NK-92 treated with Interleukin-12 subunit alpha and Interleukin-12 subunit beta, amount 100 ng/mL, for 24 hours (cell line): ENCODE measurements at places on chromosomes 13 and 19.

DNA sequence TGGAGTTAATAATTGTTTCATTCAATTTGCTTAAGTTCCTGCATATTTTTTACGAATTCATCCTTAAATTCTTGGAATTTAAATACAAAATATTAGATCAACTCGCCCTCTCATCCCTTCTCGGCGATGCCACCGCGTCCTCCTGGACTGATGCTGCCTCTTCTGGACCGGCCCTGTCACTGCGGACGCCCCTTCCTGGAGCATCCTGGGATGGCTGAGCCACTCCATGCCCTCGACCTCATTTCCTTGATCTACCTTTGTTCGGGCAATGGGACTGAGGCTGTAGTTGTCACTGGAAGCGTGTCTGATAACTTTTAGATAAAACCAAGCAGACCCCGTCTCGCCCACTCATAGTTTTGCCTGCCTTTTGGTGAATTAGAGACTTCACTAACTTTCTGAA lies 283.7 kb downstream of the TEX29 start:
- DNase-seq: no peak

- DNase-seq: no peak
Observed at GRCh38 chr13:84393981-84394625, 511.8 kb upstream of the SLITRK1 start.

- no peak for DNase-seq
Observed at GRCh38 chr13:29125934-29126424, 305.8 kb downstream of the MTUS2 start.

DNA sequence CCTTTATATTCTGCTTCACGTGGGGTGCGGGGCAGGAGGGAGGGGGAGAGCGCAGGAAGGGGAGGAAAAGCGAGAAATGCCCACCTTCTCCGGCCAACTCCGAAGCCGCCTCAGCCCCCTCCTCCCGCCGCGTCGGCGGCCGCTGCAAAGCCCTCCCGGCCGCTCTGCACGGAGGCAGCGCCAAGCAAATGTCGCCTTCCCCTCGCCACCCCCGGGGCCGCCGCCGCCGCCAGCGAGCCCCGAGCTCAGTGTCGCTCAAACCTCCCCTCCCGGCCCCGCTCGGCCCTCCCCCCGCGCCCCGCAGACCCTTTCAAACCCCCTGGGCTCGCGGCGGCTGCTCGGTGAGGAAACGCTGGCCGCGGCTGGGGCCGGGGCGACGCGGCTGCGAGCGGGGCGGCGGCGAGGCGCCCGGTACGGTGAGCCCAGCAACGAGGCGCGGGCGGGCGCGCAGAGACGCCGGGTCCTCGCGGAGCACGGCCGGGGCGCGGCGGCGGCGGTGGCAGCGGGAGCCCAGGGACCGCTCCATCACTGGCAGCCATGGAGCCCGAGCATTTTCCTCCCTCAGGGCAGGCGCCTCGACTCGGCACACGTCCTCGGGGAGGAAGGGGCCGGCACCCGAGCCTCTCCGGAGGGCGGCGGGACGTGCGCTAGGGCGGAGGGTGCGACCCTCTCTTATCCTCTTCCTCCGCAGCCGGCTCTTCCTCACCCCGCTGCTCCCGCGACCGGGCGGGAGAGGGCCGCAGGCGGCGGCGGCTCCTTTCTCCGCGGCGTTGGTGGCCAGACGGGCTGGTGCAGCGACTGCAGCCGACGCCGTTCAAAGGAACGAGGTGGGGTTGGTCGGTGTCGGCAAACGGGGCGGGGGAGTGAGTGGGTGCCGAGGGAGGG lies 463 bp upstream of the TSC22D1 start:
- no peak for DNase-seq

DNA sequence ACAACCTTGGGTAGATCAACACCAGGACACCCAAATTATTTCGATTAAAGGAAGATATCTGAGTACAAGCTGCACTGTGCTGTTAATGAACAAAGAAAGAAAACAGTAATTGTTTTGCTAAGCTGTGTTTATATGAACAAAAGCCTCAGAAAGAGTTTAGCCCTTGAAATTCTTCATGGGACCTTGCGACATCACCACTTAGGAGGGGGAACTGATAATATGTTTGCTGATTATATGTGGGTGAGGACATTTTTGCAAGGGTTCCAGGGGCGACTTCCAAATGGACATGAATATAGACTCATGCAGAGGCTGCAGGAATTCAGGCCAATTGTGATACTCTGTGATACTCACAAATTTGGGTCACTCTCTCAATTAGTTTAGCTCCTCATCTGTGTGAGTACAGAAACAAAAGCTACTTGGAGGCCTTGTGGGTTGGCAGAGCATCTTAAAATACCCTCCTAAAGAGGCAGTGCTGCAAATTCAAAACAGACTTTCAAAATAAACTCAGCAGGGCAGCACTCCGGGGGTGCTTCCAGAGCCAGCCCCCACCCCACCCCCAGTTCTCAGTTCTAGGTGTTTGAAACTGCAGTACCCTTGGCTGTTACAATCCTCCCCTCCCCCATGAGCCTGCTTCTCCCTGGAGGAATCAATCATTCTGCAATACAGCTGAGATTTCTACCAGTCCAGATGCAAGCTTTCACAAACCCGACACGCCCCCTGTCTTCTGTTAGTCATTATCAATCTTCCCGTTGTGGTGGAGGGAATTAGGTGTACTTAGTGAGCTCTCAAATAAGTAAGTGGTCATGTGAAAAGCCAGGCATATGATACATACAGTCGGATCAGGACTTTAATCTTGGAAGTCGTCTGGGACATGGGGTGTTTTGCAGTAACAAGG lies 97.0 kb upstream of the MBNL2 start:
- no peak for DNase-seq

DNA sequence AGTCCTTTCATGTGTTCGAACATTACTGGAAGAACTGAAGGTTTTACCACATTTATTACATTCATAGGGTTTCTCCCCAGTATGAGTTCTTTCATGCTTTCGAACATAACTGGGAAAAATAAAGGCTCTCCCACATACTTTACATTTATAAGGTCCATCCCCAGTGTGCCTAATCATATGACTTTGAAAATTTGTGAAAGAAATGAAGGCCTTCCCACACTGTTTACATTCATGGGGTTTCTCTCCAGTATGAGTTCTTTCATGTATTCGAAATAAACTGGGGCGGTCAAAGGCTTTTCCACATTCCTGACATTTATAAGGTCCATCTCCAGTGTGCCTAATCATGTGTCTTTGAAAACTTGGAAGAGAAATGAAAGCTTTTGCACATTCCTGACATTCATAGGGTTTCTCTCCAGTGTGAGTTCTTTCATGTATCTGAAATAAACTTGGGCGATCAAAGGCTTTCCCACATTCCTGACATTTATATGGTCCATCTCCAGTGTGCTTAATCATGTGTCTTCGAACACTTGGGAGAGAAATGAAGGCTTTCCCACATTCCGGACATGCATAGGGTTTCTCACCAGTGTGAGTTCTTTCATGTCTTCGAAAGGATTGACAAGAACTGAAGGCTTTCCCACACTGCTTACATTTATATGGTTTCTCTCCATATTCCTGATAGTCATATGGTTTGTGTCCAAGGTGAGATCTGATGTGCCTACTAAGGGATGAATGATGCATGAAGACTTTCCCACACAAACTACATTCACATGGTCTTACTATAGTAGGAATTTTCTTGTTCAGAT lies 24.0 kb downstream of the ZNF564 start:
- no peak for DNase-seq

DNA sequence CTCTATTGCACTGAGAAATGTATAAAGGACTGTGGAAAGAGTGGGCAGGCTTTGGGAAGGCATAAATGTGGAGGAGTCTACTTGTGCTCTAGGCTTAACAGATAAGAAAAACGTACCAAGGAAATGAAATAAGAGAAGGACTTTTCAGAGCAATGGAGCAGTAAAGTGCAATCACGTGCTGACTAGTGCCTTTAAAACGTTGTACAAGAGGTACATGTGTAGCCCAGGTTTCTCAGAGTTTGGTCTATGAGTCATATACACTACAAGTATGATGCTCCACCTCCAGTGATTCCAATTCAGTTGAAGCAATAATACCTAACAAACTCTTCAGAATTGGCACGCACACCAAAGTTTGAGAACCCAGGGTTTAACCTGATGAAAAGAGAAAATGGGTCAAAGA lies 13.4 kb upstream of the FNDC3A start:
- no peak for DNase-seq

DNA sequence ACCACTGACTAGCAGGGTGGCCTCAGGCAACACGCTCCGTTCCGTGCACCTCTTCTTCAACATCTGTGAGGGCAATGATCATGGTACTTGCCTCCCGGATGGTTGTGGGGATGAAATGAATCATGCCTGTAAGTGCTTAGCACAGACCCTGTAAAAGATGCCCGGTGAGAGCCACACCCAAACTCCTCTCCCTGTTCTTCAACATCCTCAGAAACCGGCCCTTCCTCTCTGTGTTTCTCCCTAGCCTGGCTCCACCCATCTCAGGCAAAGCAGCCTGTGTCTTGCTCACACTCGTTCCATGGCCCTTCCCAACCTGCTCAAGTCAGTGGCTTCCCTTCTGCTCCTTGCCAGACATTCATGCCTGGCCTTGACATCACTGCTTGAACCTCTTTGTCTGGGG lies 5.8 kb upstream of the DMKN start:
- DNase-seq: no peak

- no peak for DNase-seq
Observed at GRCh38 chr13:100880166-100880565, 205.6 kb upstream of the TMTC4 start.

- DNase-seq: no peak
Observed at GRCh38 chr13:45332831-45333219, 8.2 kb downstream of the TPT1 start.

GRCh38 chr13:99078017-99078771 lies 100.3 kb upstream of the DOCK9 start:
- no peak for DNase-seq

- DNase-seq: no peak
Observed at GRCh38 chr19:44499559-44499958, 763 bp downstream of the ZNF180 start.

GRCh38 chr13:23612731-23613130 lies 42.5 kb downstream of the TNFRSF19 start:
- DNase-seq: no peak

DNA sequence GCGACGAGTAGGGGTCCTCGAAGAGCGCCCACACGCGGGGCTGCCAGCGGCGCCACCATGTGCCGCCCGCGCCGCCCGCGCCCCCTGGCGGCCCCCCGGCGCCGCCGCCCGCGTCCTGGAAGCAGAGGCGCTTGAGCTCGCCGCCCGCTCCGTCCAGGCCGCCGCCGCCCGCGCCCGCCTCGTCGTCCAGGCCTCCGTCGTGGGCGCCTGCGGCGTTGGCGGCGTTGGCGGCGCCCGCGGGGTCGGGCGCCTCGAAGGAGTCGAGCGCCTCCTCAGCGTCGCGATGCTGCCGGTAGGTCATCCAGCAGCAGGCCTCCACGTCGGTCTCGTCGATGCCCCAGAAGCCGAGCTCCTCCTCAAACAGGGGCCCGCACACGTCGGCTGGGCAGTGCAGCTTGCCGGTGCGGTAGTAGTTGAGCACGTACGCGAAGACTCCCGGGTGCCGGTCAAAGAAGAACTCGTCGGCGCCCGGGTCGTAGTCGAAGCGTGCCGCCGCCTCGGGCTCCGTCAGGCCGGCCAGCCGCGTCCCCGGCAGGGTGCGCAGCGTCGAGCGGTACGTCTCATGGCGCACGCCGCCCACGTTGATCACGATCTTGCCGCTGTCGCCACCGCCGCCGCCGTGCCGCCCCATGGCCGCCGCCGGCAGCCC lies 829 bp downstream of the KCNC3 start:
- no peak for DNase-seq

- no peak for DNase-seq
Observed at GRCh38 chr13:112985803-112986408, 16.9 kb downstream of the MCF2L start.

- DNase-seq: no peak
Observed at GRCh38 chr19:31329819-31330218, 19.4 kb downstream of the TSHZ3 start.

DNA sequence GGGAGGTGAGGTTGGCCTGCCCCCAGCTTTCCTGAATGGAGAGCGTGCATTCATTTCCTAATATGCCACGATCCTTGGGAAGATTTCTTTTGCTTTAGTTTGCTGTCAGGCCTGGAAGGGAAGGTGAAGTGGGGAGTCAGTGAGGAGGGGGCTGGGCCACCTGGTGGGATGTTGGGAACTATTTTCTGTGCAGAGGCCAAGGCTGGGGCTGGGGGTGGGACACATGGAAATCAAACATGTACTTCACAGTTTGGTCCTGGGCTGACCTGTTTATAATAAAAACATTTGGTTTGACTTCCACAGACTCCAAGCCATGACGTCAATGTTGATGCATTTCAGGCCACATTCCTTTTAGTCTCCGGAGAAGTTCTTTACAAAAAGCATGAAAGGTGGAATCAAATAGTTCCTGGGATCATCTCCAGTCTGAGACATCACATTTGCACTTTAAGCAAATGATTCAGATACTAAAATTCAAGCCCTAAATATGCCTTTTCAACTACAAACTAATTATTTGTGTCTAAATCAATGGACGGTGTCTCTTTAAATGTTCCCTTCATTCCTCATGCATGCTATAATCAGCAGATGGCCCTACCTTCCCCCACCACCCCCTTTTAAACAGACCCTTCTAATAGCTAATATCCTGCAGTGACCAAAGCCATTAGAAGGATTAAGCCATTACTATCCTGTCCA lies 41.5 kb upstream of the MEDAG start:
- DNase-seq: no peak

GRCh38 chr19:53365134-53365898 lies at the start of gene ZNF525:
Gene ZNF525 (plus strand): TSS chr19:53365705. CDS start chr19:53372282, 6,577 bp downstream.
- no peak for DNase-seq

DNA sequence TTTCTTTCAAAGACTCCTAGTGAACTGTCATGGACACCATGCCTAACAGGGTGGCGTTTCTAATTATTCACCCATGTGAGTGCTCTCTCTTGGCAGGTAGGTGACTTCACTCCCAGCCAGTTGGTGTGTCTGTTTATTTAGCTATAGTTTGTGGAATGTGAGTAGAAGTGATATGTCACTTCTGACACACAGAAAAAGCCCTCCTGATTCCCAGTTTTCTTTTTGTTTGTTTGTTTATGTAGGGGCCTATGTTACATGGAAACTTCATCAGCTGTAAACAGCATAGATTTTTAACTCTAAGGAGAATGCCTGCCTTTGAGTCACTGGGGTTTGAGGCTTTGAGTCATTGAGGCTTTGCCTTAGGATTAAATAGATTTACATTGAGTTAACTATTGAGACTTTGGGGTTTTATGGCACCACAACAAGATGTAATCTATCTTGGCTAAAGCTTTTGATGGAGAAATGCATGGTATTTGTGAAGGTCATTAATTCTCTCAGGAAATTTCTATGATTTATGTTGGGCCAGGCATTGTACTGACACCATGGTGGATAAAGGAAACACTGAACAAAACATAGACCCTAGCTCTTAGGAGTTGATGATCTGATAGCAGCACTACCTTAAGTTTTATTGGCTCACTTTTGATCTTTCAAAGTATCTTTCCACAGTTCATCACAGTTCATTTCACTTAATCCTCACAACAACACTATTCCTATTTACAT lies 45.3 kb downstream of the UFM1 start:
- DNase-seq: no peak

- no peak for DNase-seq
Observed at GRCh38 chr19:3980353-3981251, 4.7 kb downstream of the EEF2 start.

DNA sequence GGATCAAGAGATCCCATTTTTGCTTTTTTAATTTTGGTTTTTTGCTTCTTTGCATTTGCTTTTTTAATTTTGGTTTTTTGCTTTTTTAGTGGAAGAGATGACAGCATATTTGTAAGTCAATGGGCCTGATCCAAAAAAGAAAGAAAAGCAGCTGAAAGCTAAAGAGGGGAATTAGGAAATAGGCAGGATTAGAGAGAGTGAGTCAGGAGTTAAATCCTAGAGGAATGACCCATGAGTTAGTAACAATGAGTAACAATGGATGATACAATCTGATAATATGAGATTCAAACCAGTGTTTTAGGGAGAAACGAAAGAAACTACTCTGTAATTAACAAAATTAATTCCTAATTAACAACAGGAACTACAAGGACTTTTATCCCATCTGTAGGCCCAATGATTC lies 111.2 kb upstream of the SGCG start:
- DNase-seq: no peak
